Breast epithelium (tissue), 4 donors: ENCODE measurements at places on chromosomes 5 and 9.

DNA sequence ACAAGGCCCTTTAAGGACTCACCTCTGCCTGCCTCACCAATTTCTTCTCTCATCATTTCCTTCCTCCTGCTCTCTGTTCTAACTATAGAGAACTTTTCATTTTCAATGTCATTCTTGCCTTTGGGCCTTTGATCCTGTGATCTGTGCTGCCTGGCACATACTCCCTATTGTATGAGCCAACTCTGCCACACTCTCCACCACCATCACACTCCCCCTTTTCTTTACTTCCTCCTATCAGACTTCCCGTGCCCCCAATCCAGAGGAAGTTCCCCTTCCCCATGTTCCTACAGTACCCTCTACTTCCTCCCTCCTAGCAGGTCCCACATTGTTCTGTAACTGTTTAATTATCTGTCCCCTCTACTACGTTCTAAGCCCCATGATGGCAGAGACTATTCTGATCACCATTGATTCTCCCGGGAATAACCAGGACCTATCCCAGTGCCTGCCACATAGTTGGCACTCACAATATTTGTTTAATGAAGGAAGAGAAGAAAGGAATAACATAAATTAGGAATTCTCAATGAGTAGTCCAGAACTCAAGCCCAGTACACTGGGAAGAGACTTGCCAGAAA, 27.5 kb downstream of the ADAM19 start:
- no peak for DNase-seq

GRCh38 chr5:138712791-138713190, 40.4 kb upstream of the CTNNA1 start:
- no peak for DNase-seq

GRCh38 chr5:58675341-58675740, 92.5 kb downstream of the RAB3C start:
- DNase-seq, result no peak

DNA sequence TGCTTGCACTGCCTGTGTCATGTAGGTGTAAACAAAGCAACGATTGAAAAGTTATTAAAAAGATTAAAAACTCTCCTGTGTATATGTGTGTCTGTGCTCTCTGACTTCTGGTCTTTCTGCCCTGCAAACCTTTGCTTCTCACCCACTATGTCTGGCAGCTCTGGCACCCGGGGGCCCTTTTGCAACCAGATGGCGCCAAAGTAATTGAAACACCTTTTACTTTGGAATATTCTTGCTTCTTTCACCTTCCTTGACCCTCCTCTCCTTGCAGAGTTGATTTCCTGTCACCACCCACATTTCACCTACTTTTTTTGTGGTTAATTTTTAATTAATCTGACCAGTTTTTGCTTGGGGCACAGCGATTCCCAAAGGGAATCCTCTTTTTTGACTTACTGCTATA, 275.5 kb downstream of the ARHGEF28 start:
- DNase-seq, result no peak

DNA sequence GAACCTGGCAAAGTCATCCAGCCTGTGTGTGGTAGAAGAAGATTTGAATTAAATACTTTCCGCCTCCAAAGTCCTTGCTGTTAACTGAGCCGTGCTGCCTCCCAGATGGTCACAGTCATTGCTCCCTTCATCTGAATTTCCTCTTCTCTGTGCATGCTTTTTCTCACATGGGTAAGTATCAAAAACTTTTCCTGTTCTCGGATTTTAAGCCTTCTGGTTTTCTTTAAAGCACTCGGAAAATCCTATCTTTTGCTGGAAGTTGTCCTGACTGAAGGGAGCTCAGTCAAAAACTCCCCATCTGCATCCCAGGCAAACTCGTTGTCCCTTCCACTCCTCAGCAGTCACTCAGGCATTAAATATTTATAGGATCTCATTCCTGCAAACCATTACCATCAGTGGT, 290.0 kb upstream of the PIK3R1 start:
- no peak for DNase-seq

DNA sequence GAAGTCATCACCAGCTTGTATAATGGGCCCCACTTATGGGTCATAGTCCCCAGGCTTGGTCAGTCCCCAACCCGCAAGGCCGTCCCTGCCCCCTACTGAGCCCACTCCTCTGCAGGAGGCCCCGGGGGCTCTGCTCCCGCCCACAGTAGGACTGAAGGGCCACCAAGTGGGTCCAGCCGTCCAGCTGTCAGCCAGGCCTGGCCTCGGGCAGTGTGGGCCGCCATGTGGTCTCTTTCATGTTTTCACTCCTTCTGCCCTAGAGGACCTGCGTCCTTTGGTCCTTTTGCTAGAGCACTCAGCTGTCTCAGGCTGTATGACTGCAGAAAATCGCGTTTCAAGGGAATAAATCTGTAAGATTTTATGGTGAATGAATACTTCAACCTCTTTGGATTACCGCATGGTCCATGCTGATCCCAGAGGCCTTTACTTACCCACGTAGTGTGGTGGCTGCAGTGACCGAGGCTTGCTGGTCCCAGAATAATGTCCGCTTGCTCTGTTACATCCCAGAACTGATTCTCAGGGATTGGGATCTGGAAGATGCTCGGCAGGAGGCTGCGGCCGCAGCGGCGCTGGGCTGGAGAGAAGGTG, 105.7 kb upstream of the FAM120A start:
- no peak for DNase-seq

- no peak for DNase-seq
Observed at GRCh38 chr5:77957931-77958521, 181.9 kb upstream of the TBCA start.

GRCh38 chr9:100577776-100578448, at the start of gene CAVIN4:
TSS of gene CAVIN4 (plus strand) at chr9:100578079. CDS start at chr9:100578144, 65 bp downstream.
- DNase-seq, result no peak

- no peak for DNase-seq
Observed at GRCh38 chr5:117201001-117201400, 626.4 kb upstream of the SEMA6A start.

DNA sequence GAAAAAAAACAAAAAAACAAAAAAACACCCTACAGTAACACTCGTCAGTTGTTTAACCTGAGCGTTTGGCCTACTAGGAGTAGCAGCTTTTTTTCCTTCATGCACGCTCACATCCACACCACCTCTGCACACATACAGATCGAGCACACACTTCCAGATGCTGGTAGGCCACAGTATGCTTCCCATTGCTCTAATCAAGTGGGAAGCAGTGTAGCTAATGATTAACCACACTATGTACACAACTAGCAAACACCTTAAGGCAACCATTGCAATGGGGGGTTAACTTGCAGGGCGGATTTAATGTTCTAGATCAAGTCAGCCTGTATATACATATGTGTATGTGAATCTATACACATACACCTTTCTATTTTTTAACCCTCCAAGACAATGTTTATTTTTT, 65.5 kb upstream of the GLRX start:
- no peak for DNase-seq

GRCh38 chr5:95304711-95305110, 19.8 kb upstream of the MCTP1 start:
- DNase-seq, result no peak

GRCh38 chr5:143041461-143041860, 271.3 kb downstream of the ARHGAP26 start:
- DNase-seq, result no peak

DNA sequence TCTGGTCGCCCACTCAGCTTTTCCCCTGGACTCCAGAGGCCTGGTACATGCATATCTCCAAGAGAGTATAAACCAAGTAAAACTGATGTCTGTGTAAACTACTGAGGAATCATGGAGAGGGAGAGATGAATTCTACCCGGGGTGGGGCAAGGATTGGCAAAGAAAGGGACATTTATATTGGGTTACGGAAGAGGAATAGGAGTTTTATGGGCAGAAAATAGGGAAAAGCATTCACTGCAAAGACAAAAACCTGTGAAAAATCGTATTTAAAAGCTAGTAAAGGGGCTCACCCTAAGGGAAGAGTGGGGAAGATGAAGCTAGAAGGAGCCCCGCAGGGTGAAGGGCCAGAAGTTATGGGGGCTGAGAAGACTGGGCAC, 248.0 kb upstream of the KLF4 start:
- no peak for DNase-seq

DNA sequence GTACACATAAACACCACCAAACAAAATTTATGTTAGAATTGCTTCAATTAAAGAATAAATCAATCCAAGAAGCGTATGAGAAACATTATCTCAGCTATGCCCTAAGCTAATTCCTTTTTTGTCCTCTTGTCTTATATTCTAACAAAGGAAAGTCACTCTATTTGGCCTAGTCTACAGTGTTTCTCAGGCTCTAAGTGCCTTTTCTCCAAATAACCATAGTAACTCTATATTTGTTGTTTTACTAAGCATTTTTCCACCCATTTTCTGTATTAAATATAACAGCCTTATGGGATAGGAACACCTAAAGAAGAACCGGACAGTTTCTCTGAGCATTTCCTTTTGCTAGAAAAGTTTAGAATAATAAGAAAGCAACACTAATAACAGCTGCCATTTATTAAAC, 120.1 kb upstream of the MTAP start:
- no peak for DNase-seq

GRCh38 chr5:72600391-72600981, 93.3 kb upstream of the ZNF366 start:
- DNase-seq, result no peak

DNA sequence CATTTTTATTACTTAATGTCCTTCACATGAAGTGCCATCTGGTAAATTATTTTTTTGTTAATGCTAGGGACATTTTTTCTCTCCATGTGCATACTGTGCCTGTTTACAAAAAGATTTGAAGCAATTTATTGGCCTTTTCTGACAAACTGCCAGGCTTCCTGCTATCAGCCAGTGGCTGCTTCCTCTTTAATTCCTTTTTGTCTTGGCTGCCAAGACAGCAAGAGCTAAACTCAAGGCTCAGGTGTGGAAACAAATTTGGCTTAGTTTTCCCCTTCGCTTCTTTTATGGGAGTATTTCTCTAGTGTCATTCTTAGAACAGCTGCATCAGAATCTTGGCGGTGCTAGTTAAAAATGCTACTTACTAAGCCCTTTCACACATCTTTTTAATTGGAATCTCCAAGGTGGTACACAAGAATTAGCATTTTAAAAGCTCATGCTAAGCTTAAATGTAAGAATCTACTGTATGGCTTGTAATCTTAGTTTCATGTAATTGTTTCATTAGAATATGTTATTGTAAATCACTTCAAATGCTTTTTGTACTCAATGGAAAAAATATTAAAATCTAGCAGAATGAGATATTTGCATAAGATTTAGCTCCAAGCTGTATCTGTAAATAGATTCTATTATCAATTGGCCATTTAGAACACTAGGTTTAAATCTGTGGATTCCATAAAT, 134.2 kb upstream of the RASGRF2 start:
- DNase-seq, result no peak

DNA sequence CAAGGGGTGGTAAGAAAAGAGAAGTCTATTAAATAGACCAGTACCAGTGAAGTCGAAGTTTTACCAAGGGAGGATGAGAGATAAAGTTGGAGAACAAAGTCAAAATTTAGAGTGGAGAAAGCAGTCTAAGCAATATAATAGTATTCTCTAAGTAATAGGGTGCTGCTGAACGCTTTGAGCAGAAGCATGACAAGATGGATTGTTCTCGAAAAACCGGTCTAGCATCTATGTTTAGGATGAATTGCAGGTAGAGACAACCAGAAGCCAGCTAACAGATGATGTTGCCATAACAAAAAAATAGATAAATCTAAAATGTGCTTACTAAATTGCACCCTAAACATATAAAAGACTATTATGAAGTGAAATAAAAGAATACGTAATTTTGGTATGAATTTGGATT, 237.0 kb downstream of the PRELID2 start:
- DNase-seq, result no peak

- DNase-seq, result no peak
Observed at GRCh38 chr5:128174951-128175350, 91.4 kb downstream of the SLC12A2 start.

DNA sequence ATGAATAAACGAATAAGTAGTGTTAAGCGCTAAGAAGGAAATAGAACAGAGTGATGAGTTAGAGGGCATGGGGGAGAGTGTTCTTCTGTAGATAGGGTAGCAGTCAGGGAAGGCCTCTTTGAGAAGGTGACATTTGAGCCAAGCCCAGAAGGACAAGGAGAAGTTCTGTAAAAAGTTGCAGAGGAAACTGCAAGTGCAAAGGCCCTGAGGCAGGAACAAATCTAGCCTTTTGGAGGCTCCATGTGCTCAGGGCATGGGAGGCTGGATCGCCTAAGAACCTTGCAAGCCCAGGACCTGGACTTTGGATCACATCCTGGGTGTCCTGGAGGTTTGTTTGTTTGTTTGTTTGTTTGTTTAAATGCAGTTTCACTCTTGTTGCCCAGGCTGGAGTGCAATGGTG, 8.0 kb downstream of the EIF4E1B start:
- no peak for DNase-seq

DNA sequence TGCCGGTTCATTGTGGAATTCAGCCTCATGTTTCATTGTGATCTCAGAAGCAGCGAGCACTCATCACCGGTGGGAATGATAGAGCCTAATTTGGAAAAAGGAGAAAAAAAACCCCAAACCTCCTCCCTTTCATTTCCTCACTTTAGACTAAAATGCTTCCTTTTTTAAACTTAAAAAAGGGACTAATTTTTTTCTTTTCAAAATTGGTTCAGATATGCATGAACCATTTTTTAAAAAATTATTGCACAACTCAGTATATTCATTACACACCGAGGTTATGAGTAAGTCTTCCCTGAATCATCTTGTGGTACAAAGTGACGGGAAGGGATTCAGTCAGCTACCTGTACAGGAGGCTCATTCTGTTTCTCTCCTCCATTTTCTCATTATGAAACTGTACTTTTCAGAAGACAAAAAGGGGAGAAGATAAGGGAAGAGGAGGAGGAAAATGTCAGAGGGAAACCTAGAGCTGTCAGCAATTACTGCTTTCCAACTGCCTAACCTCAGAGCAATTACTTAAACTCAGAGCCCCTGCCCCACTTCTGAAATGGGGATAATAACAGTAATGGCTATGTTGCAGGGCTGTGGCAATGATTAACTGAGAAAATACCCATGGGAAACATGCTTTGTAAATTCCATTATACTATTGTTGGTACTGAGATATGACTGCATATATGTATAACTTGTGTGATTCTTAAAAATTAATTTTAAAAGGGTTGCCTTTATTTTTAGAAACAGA, 24.0 kb downstream of the GALNT10 start:
- no peak for DNase-seq

DNA sequence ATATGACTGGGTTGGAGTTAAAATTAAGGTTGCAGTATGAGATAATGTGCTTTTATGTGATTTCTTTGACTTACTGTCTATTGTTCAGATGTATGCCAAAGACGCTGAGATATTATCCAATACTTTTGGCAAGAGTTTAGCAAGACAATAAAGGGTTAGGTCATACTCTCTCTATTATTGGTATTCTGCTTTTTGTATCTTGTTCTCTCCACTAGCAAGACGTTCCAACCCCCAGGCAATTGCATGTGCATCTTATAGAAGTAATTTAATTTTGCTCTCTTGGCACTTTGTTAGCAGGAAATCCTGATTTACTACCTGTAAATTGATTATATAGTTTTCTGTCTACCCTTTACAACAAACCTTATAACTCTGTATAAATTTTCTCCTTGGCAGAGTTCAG, 1093.6 kb downstream of the CDH9 start:
- DNase-seq, result no peak

GRCh38 chr9:130837643-130838042, 2.6 kb downstream of the ABL1 start:
- DNase-seq, result no peak
